Activated naive CD8-positive, alpha-beta T cell treated with anti-CD3 and anti-CD28 coated beads for 36 hours (primary cell): ENCODE measurements at places on chromosomes 16 and 17. TPM values are rescaled to one million over a fixed set of nuclear protein-coding genes. Genes with fewer than 3 reads are reported as not detected.

DNA sequence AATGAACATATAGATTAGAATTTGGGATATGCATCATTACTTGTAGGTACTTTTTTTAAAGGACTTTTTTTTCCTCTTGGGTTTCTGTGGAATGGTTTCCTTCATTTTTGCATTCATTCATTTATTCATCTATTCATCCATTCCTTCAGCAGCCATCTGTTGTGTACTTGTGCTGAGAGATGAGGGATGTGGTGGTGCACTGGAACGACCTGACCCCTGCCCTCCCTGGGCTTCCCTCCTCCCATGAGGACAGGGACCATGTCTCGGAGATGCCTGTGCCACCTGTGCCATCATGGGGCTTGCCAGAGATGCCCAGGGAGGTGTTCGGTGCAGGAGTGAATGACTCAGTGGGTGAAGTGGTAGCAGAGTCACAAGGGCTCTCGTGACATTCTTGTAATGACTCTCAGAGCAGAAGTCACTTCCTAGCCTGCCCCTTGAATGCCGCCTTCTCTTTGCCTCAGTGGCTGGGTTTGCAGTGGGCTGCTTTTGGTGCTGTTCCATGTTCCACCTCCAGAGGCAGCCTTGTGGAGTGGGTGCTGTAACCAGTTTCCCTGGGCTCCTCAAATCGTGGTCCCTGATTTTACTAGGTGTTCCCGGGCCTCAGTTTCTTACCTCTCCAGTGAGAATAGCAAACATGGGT lies 43.9 kb downstream of the CLEC16A start:
- DNase-seq = peak; percentile 66

- no peak for DNase-seq
Observed at GRCh38 chr16:89132194-89133005, 38.7 kb downstream of the ACSF3 start.

- no peak for DNase-seq
Observed at GRCh38 chr17:50817838-50818237, 17.5 kb upstream of the WFIKKN2 start.

- no peak for DNase-seq
Observed at GRCh38 chr17:41464682-41465081, 2.5 kb downstream of the KRT32 start.

DNA sequence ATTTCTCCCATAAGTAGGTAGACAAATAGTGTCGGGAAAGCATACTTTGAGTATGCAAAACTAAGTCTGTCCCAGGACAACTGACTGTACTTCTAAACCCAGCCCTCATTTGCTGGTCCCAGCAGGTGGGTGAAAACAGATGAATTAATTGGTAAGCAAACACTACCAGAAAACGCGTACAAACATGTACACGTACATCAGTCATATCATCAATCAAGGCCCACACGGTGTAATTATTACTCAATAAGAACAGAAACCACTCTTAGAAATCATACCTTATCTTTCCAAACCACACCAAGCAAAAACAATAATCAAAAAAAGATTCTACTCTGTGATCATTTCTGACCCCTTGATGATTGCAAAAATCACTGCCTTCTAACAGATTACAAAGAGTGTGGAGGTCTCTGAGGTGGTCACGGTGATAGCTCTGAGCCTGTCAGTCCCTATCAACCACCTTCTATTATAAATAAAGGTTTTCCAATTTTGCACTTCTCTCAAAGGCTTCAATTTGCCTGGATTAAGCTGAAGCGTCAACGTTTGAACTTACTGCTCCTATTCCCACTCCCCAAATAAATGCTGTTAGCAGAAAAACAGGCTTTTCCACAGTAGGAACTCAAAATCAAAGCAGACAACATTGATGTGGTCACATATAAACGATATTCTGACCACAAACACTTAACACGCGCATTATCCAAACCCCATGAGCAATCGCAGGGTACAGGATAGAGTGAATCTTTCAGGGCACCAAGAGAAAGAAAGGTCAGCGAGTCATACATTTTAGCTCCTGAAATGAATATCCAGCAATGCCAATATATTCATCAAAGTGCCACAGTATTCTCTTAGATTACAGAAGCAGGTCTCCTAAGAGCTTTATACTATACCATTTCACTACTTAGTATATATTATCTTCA lies 211.9 kb downstream of the STX8 start:
- peak; percentile 18 for DNase-seq

DNA sequence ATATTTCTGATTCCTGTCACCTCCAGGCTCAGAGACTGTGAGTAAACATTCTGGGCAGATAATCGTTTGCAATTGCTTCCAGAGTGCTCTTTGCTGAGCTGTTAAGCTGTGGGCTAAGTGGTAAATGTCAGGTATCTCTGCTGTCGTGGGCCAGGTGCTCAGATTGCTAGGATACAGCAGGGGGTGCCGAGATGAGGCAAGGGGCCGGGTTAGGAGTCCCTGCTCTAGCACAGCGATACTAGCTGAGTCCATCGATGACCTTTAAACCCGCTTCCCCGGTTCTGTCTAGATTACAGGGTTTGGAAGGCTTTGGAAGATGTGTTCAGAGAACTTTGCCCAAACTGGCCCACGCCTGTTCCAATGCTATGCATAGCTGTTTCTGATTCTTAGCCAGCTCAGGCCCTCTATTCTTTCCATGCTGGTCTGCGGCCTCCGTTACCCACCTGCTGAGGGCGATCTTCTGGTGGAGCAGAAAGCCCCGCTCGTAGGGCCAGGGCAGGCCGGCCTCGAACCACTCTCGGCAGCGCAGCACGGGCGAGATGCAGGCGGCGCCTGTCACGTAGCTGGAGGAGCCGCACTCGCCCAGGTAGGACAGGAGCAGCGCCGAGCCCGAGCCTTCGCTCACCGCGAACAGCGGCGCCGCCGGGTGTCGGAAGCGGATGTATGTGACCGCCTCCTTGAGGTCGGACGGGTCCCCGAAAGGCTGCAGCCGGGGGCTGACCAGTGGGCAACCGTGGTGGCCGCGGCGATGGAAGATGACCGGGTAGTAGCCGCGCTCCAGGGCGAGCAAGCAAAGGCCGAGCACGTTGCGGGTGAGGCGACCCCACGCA lies 979 bp downstream of the ABHD15 start:
- peak; percentile 73 for DNase-seq

DNA sequence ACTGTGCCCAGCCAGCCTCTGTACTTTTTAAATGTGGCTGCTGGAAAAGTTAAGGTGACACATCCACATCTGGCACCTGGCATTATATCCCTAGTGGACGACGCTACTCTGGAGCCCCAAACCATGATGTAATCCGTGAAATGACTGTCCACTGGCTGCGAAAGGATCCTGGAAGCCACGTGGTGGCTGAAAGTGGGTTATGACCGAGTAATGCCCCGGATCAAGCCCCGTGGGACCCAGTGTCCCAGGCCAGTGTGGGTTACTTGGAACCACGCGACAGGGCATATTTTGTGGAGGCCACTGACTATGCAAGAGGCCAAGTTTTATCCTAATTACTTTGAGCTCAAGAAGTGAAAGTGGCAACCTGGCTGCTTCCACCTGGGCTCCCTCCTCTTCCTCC lies 79.6 kb downstream of the PGS1 start:
- DNase-seq = no peak

GRCh38 chr16:23960081-23960885 lies 124.5 kb downstream of the PRKCB start:
- no peak for DNase-seq

DNA sequence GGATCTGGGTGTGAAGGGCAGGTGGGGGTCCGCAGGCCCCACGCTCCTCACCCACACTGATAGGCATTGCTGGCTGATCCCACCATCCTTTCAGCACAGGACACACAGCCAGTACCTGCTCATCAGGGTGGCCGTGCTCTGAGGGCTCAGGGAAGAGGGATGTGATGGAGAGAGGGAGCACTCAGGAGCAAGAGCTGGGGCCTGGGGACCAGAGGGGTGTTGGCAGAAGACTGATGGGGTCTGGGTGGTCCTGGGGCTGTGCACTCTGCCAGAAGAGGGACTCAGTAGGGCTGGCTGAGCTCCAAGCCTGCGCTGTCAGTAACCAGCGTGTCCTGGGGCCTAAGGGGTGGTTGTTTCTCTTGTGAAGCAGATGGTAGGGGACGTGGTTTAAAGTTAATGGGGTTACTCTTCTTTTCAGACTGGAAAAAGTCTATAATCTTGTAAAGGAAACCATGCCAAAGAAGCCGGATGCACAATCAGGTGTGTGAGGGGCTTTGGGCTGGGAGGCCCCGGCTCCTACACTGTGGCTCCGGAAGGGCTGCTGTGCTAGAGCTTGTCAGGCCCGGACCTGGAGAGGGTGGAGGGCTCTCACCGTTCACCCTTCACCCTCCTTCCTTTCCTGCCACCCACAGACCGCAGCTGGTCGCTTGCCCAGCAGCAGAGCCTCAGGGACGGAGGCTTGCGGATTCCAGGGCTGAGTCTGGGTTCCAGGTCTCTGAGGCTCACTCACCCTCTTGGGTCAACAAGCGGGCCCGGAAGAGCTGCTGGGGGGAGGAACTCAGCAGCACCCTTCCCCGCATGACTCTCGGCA lies 27.8 kb downstream of the POLR3E start:
- no peak for DNase-seq

GRCh38 chr16:30896889-30897733 lies 697 bp downstream of the CTF1 start:
- peak; percentile 85 for DNase-seq

GRCh38 chr17:8622191-8622590 lies 8.3 kb downstream of the MYH10 start:
- DNase-seq = no peak

GRCh38 chr17:81012574-81013447 lies 21.2 kb downstream of the CHMP6 start:
- DNase-seq = no peak

DNA sequence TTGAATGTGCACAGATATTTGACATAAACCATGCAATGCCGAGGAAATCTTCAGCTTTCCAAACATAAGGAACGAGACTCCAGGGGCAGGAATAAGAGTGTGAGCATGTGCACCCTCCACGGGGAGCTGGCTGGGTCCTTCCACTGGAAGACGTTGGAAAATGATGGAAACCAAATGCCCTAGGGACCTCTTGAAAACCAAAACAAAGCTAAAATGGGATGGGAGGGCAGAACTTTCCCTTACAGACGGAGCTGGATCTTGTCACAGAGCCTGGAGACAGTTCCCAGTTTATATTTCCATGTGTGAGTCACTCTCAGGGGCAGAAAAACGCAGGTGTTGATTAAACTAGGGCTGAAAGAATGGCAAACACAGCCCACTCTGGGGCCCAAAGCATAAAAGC lies 34.4 kb upstream of the DNAH17 start:
- no peak for DNase-seq

DNA sequence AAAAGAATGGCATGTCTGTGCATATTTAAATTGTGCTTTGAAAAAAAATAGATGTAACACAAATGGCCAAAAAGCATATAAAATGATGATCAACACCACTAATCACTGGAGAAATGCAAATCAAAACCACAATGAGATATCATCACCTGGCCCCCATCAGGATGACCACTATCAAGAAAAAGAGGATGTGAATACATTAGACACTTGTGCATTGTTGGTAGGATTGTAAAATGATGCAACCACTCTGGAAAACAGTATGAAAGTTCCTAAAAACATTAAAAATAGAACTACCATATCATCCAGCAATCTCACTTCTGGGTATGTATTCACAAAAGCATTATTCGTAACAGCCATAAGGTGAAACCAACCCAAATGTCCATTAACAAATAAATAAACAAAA lies 91.5 kb downstream of the SPAG9 start:
- no peak for DNase-seq

DNA sequence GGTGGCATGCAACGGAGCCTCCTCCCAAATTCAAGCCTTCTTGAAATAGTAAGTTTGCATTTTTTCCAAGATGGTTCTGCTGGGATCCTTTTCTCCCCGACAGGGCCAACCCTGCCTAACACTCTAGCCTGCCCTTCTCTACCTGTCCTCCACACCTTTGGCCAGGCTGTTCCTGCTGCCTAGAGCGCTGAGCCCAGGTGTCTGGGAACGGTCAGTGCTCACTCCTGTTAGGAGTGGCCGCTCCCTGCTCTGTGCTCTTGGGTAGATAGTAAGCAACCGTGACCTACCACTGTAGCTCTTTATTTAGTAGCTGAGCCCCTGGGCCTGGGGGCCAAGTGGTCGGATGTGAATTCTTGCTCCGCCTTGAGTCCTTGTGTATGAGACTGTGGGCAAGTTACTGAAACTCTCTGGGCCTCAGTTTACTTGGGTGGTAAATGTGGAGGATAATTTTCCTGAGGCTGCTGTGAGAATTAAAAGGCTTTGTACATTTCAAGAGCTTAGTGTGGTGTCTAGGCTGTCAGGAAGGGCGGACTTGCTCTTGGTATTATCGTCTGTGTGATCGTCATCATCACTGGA lies 44.0 kb upstream of the GSE1 start:
- DNase-seq = no peak

- DNase-seq = no peak
Observed at GRCh38 chr16:61901689-61902088, 134.5 kb downstream of the CDH8 start.

GRCh38 chr17:45759761-45760160 lies 24.4 kb upstream of the CRHR1 start:
- DNase-seq = no peak

CD300LB gene
- total RNA-seq = not detected

MMP25 gene
- 0.99 TPM for total RNA-seq

PRAC2 gene
- total RNA-seq = not detected

SERPINF2 gene
- total RNA-seq = 0.08 TPM

ZSCAN10 gene
- not detected for total RNA-seq

RNF222 gene
- total RNA-seq = 0.14 TPM

TBC1D3H gene
- 0.78 TPM for total RNA-seq
